Epithelial cell of esophagus (primary cell): ENCODE measurements at places on chromosomes 2 and 18.

DNA sequence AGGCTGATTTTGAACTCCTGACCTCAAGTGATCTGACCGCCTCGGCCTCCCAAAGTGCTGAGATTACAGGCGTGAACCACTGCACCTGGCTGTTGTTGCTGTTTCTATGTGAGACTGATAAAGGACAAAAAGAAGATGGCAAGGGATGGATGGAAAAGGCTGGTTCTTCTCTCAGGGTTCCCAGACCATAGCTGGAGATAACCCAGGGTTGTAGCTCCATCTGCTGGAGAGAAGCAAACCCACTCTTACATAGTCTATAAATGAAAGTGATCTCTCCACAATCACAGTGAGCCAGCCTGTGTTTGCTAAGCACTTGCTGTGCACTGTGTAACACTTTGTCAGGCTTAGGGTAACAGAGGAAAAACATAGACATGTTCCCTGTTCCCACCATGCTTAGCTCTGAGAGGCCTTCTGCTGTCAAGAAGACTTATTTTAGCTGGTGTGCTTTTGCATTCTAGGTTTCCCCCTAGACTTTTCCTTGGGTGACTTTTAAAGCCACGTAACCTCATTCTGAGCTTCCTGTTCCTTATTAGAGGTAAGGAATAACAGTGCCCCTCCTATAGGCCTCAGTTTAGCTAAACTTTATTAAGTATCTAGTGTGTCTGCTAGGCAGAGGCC is 49.7 kb downstream of the LIMS1 start:
- peak; percentile 83 for DNase-seq

GRCh38 chr2:134586326-134586965 is 132.4 kb downstream of the TMEM163 start:
- DNase-seq, result no peak

DNA sequence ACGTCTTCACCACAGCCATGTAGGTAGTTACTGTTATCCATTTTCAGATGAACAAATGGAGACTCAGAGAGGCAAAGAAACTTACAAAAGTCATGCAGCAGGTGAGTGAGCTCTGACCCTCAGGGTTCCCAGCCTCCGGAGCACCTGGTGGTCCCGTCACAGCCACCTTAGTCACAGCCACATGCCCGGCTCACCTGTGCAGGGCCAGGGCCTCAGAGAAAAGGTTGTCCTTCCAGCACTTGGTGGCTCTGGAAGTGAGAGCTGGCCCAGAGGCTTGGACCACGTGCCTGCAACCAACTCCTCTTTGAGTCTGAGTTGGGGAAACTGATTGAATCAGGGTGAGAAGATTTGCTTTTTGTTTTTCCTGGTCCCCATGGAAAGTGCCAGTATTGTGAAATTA is 189.3 kb downstream of the GLI2 start:
- DNase-seq, result no peak

- peak; percentile 18 for DNase-seq
These were observed 4.9 kb downstream of the DAW1 start for GRCh38 chr2:227876300-227876801.

DNA sequence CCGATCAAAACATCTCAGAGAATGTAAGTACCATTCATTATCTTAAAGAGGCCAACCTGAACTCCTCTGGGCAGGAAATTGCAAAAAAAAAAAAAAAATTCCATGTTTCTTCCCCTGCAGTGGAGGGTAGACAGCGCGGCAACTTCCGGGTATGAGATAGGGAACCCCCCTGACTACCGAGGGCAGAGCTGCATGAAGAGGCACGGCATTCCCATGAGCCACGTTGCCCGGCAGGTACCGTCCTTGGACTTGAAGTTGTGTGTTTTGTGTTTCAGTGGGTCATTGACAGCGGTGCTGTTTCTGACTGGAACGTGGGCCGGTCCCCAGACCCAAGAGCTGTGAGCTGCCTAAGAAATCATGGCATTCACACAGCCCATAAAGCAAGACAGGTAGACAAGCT is 7.2 kb downstream of the ACP1 start:
- no peak for DNase-seq

DNA sequence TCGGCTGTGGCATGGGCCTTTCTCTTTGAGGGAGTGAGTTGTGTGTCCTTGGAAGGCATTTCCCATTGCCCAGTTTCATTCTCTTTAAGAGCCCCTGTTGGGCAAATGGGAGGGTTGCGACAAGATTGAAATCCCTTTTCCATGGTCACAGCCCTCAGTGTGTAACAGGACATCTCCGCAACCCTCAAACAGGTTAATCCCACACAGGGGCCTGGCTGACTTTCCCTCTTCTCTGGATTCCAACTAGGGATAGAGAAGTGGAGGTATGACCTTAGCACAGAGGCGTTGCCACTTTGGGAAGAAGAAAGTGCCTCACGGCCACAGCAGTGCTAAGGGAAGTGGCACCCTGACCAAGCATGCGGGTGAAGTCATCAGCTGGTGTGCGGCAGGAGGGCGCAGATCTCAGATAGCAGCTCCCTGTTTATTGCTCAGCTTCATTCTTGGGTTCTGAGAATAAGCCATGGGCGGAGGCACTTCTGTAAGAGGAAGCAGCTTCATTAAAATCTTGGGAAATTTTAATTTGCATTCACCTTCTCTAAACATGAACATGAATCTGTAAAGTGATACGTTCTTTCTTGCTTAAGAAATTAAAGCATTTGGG is 256.5 kb downstream of the GBX2 start:
- no peak for DNase-seq

- no peak for DNase-seq
These were observed 893.5 kb downstream of the SUCLG1 start for GRCh38 chr2:83565626-83566025.

- peak; percentile 73 for DNase-seq
These were observed 53.6 kb upstream of the SLC14A1 start for GRCh38 chr18:45670281-45670962.

DNA sequence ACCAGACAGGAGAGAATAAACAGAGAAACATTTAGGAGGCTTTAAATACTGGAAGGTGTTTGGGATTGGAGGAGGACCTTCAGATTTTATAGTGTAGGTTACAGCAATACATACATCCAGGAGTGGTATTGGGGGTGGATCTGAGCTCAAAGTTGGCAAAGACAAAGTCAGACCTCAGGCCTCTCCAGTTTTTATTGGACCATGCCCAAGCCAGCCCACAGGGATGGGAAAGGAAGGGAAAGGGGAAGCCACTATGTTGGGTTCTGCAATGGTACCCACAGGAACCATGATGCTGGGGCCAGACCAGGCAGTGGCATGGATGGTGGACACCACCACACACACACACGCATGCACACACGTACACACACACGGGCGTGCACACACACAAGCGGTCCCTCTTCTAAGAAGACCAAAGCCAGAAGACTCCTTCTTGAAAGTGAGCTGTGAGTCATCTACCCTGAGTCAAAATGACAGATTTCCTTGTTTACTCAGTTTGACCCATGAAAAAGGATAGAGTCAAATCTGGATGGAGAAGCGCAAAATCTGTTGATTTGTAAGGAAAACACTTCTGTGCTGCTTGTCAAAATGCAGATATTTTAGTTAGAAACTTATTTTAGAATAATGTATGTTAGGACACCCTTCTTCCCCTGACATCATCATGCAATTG is 87.9 kb downstream of the TRABD2A start:
- peak; percentile 50 for DNase-seq

GRCh38 chr2:110741491-110741980 is 9.2 kb downstream of the ACOXL start:
- DNase-seq, result peak; percentile 76

DNA sequence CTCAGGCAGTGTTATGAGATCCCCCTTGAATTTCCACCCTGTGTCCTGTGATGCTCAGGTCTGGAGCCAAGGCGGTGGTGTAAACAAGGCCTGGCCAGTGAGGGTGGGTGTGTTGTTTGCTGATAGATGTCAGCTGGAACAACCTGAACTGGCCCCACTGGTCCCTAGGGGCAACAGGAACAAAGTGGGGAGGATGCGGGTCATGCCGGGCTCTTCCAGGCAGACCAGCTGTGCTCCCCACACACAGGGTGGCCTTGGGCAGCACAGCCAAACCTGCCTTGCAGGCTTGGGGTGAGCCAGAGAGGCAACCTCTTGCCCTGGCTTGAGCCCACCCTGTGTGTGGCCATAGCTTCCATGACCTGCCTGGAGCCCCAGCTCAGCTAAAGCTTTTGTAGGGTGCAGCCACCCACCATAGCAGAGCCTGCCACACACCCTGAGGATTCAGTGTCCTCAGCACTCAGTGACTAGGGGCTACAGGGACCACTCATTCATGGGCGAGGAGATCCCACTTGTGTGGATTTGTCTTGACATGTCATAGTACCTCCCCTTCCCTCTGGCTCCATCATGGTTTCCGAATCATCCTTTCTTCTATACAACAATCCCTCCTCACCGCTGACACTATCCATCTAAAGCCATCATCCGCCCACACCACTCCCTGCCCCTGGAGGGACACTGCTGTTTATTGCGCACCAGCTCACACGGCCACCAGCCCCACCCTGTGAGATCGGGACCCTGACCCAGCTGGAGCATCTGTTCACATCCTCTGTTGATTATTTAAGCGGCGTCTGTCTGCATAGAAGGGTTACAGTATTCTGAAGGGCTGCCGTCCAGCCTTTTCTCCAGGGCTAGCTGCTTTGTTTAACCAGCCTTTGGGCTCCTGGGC is 268.8 kb downstream of the CYP26B1 start:
- no peak for DNase-seq

GRCh38 chr2:99899882-99900281 is 242.5 kb downstream of the AFF3 start:
- no peak for DNase-seq

DNA sequence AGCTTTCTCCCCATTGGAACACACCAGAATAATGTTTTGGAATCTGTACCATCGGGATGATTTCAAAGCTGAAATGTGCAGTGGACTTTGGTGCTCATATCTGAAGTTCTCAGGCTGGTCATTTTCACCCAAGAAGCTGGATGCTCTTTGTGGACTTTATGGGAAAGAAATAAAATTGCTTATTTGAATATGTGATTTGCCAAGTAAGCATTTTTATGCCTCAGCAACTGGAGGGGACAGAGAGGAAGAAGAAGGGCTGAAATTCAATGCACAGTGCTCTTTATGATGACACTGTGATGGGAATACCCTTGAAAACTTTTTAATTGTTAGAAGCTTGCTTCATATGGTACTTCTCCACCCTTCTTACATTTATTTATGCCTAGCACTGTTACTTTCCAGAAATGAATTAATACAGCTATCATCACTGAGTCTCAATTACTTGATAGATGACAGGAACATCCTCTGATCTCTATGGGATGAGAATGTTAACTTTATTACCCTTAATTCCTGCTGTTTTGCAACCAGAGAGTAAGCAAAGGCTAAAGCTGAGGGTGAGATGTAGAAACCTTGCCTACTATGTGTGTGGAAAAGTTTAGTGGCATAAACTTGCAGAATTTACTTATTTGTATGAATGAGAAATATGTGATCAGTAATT is 23.6 kb downstream of the SETBP1 start:
- no peak for DNase-seq

DNA sequence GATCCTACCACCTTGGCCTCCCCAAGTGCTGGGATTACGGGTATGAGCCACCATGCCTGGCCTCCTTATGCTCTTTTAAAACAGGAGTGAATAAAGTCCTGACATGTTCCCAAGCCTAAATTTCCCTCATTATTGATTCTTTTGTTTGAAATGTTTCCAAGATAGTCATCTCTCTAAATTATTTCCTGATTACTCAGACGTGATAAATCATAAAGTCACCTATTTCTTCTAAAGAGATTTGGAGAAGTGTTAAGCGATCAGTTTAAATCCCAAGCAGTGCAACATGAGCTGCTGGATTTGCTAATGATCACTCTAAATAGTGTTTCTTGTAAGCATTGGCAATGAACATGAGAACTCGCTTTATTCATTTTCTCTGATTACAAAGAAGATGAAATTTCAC is 51.8 kb downstream of the PMAIP1 start:
- DNase-seq, result peak; percentile 83

DNA sequence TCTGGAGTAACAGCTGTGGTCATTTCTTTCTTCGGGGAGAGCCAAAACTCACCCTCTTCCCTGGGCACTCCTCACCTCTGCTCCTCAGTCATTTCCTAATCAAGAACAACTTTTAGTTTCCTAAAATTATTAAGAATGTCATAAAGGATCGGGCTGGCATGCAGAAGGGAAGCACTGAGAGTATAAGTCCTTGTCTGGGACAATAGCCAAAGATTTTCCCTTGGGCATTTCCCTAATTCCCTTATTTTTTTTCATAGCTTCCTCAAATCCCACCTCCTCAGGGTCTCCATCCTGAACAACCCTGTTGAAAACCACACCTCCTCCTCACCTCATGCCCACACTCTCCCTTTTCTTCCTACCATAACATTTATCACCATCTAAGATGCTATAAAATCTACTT is 115.0 kb downstream of the MREG start:
- no peak for DNase-seq

DNA sequence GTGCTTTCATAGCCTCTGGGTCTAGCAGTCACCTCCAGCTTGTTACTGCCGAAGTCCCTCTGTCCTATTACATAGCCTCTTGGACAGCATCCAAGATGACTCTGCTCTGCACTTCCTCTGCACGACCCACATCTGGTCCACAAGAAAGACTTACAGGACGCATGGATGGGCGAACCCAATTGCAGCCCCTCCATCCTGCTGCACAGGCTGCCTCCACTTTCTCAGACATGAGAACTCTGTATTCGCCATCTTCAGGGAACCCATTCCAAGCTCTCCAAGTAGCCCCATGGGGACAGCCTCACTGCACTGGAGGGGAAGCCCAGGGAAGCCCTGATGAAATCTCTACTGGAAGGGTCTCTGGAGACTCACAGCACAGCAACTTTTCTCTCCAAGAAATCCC is 172.1 kb downstream of the GFPT1 start:
- DNase-seq, result peak; percentile 46

DNA sequence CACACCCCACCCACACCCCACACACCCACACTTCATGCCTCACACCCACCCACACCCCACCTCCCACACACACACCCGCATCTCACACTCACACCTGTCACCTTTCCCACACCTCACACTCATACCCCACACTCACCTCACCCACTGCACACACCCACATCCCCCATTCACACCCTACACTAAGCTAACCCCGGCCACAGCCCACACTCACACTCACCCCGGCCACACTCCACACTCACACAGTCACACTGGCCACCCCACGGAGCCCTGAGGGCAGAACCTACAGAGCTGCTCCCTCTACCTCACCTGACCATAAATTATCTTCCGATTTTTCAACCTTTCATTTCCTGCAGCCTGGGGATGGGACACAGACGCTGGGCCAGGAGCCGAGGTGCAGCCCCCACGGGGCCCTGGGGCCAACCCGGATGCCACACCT is 241.3 kb downstream of the HDAC4 start:
- no peak for DNase-seq

DNA sequence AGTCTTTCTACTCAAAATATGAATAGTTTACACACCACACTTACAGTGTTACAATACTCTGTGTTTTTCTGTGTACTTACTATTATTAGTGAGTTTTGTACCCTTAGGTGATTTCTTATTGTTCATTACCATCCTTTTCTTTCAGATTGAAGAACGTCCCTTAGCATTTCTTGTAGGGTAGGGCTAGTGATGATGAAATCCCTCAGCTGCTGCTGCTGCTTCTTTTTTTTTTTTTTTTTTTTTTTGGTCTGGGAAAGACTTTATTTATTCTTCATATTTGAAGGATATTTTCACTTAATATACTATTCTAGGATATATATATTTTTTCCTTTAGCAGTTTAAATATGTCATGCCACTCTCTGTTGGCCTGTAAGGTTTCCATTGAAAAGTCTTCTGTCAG is 29.0 kb upstream of the SERPINB2 start:
- no peak for DNase-seq

- no peak for DNase-seq
These were observed 385.1 kb upstream of the MEX3C start for GRCh38 chr18:51582551-51582950.
